ENCODE measurements at places on chromosomes 7 and 10. TPM values are rescaled to one million over a fixed set of nuclear protein-coding genes. Genes with fewer than 3 reads are reported as not detected.

The WIPF3 gene
- total RNA-seq = 2.7 TPM

The ATOH7 gene
- total RNA-seq = 11.4 TPM

The LIPF gene
- not detected for total RNA-seq

The INHBA gene
- total RNA-seq = 8.8 TPM

The OSBPL3 gene
- total RNA-seq = 11.1 TPM

The ASB15 gene
- total RNA-seq = not detected

The PROSER2 gene
- total RNA-seq = 7.4 TPM

The NRG3 gene
- 7.9 TPM for total RNA-seq

The GJD4 gene
- not detected for total RNA-seq

The CLEC5A gene
- 0.49 TPM for total RNA-seq

The GPC2 gene
- total RNA-seq = 28.8 TPM

The GPAM gene
- total RNA-seq = 27.3 TPM

The SYT15B gene
- total RNA-seq = 4.0 TPM

The AGR2 gene
- total RNA-seq = 17.9 TPM

The CYP26C1 gene
- total RNA-seq = 0.38 TPM

The PPRC1 gene
- total RNA-seq = 18.4 TPM

The RASA4B gene
- 42.7 TPM for total RNA-seq

The SORBS1 gene
- total RNA-seq = 72.9 TPM

The HACD1 gene
- 12.9 TPM for total RNA-seq

The PRR15 gene
- not detected for total RNA-seq

The DMBT1 gene
- total RNA-seq = 3.1 TPM

Measured in camera-type eye (tissue), 1 donor.